ENCODE measurements at places on chromosomes 3 and 15.

DNA sequence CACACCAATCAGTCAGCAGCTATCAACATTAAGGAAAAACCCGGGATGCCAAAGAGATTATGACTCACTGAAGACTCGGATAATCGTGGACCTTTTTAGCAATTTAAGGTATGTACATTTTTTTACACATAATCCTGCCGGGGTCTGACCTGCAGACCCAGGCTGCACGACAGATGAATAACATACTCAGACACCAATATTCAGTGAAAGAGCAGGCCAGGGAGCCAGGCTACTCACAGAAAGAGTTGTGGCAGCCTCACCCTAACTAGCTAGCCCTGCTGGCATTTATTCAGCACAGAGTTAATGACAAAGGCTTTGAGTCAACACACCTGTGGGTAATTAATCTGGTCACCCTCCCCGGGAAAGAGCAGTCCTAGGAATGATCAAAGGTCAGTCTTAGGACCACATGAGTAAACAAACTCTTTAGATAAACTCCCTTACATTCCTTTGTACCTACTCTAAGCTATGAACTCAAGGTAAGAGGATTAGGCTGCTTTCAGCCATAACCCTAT is 727.5 kb downstream of the TBL1XR1 start:
- DNase-seq: no peak

DNA sequence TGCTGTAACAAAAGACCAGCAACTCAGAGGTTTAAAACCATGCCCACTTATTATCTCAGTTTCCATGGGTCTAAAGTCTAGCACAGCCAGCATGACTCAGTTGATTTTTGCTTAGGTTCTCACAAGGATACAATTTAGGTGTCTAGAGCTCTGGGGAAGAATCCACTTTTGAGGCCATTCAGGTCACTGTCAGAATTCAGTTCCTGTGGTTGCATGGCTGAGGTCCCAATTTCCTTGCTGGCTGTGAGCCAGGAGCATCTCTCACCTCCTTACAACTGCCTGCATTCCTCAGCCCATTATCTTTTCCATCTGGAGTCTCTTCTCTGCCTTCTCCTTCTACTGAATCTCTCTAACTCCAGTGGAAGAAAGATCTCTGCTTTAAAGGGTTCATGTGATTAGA is 240.5 kb upstream of the CFAP20DC start:
- no peak for DNase-seq

DNA sequence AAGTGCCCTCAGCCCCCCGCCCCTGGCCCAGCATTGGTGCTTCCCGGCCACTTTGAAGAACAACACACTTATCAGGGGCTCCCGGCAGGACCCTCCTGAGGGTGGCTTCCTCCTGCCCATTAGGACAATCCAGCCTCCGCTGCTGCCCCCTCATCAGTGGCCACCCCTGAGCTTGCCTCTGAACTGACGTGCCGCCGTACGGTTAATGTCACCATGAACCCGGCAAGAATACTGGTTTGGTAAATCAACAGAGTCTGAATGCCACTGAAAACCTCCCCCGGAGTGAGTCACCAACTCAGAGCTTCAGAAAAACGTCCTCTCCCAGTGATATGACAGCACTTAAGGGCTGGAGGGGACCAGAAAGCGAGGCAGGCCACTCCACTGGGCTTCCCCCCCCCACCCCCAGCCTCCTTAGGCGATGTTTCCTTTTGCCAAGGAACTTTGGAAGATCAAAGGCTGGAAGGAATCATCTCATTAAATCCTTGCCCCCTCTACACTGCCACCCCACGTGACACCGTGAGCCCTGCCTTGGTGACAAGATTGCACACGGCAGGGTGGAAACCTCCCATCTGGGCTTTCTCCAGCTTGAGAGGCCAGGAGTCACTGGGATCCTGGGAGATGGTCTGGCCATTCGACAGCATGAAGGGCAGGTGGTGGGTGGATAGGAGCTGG is 142.1 kb downstream of the NUP210 start:
- no peak for DNase-seq

DNA sequence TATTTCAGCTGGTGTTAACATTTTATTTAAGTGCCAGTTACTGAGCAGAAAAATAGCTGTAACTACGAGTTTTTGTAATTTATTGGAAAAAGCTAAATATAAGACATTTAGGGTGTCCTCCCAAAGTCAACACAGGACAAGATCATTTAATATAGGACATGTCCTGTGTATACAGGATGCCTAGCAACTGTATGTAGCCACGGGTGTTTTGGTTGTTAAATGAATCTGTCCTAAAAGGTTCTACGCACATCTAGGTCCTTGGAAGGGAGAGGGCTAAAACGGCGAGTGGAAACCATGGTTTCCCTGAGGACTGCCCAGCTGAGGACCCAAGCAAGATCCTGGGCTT is 565 bp upstream of the ZNF621 start:
- DNase-seq: no peak

DNA sequence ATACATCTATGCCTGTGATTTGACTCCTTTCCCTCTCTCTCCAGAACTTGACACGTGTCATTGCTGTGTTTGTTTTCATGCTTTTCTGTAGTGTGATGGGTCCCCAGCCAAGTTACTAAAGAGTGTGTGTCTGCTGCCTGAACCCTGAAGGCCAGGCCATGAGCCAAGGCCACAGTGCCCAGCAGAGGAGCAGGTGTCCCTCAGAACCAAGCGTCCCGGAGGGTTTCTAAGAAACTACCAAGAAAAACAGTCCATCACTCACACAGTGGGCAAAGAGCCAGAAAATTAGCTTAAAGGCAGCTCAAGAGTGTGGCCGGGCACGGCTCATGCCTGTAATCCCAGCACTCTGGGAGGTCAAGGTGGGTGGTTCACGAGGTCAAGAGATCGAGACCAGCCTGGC is 35.2 kb downstream of the FBXO45 start:
- DNase-seq: no peak

DNA sequence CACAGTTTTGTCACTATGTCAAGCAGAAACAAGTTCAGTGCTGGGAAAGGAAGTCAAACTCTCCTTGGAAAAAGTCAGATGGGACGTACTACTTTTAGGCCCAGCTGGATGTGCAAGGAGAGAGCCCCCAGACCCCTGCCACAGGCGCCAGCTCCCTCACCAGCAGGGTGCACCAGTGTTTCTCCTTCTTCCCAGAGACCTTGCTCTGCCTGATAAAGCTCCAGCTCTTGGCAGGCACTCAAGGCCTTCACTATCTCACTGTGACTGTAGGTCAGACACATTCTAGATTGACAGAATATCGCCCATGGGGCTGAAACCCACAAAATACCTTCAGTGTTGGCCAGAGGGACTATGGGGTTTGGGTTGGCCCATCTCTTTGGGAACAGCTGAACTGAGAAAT is 54.8 kb upstream of the CHRNB4 start:
- DNase-seq: no peak

GRCh38 chr3:96334779-96335178 is 479.6 kb upstream of the EPHA6 start:
- DNase-seq: no peak

DNA sequence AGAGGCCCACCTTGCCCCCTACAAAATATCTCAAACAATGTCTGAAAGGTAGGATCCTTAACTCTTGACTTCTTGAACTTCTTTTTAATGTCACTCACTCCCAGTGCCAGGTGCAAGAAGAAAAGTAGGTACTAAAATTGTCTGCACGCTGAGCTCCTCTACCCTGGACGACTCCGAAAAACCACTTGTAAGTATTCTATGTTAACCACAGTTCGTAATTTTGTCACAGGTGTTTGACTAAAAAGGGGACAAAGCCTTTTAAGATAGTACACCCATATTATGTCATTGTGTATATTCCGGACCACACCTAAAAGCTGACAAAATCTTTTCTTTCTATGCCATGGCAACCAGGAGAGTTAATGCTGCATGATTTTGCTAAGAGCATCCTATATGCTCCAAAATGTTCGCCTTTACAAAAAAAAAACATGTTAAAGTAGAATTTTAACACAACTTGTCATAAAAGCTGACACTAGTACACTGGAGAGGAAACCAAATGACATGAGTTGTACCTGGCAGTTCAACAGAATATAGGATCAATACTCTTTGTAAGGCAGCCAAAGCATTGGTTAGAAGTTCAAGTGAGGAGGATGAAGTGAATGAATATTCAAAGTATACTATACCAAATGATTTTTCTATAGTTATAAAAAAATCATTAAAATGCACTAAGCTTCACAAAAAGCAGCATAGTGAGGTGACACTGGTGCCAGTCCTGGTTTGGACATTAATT is 210.5 kb downstream of the FOXP1 start:
- no peak for DNase-seq

GRCh38 chr3:120212505-120212904 is 72.5 kb downstream of the GPR156 start:
- no peak for DNase-seq

GRCh38 chr3:73805435-73805834 is 180.7 kb upstream of the PDZRN3 start:
- DNase-seq: no peak

DNA sequence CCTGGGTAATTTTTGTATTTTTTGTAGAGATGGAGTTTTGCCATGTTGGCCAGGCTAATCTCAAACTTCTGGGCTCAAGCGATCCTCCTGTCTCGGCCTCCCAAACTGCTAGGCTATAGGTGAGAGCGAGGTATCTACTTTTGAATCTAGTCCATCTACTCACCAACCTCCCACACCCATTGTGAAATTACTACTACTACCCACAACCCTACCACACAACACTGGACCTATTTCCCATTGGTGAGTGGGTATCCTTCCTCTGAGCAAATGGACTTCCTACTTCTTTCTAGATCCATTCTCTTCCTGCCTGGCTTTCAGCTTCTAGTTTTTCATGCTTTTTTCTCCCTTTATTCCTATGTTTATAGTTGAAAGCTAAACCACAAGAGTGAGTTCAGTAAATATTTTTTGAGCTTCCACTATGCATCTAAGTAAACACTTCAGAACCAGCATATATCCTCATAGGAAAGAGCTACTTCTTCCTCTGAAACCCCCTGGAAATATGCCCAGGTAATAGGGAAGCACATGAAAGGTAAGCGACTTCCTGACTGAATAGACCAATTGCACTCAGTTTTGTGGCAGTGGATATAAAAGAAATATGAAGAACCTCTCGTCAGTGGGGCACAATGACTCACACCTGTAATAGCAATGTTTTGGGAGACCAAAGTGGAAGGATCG is 39.1 kb downstream of the MYO1E start:
- DNase-seq: no peak

- no peak for DNase-seq
Measured at GRCh38 chr3:94179059-94179458, 116.2 kb downstream of the NSUN3 start.

- no peak for DNase-seq
Measured at GRCh38 chr3:13028010-13028821, 45.0 kb downstream of the IQSEC1 start.
